Activated naive CD4-positive, alpha-beta T cell treated with anti-CD3 and anti-CD28 coated beads, Interleukin-2, amount 50 U/mL, for 72 hours (primary cell): ENCODE measurements at places on chromosomes 11 and 22.

- DNase-seq: no peak
These were observed 33.3 kb downstream of the ELF5 start for GRCh38 chr11:34480314-34480713.

GRCh38 chr11:88332851-88333250 is 4.7 kb downstream of the CTSC start:
- DNase-seq: no peak

- no peak for DNase-seq
These were observed 48.0 kb downstream of the FAT3 start for GRCh38 chr11:92272651-92273050.

DNA sequence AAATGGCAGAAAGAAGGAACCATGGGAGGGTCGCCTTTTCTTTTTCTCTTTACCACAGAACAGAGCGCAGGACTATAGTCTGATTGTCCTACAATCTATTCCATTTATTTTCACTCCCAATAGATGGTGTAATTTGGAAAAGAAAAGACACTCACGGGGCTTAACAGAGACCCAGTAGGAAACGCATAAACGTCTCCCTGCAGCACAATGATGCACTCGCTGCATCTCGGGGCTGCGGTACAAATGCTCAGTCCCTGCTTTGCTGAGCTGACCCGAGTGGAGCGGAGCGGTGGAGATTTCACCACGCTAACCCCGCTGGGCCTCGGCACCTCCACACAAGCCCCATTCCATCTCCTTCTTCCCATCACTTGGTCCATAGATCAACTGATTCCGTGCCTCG is 1.5 kb downstream of the FEZ1 start:
- no peak for DNase-seq

DNA sequence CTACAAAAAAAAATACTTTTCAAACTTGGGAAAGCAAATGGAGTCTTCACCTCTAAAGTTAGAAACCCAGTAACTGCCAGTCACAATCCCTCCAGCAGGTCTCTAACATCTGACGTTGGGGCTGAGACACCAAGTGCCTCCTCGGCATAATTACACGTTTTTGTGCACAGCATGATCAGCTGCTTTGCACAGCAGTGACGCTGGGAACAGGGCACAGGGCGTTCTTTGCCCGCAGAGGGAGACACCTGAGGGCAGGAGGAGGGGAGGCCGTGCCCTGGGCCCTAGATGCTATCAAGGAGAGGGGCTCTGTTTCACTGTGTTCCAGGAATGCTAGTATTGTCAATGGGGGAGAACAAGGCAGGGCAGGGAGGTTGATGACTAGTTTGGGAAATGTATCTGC is 120.1 kb downstream of the PARVA start:
- no peak for DNase-seq

GRCh38 chr22:42661985-42662831 is 13.0 kb upstream of the CYB5R3 start:
- peak; percentile 91 for DNase-seq

GRCh38 chr11:57424792-57425564 is 1.9 kb downstream of the SLC43A3 start:
- DNase-seq: peak; percentile 95

- no peak for DNase-seq
These were observed 181.1 kb upstream of the NECTIN1 start for GRCh38 chr11:119910051-119910450.

DNA sequence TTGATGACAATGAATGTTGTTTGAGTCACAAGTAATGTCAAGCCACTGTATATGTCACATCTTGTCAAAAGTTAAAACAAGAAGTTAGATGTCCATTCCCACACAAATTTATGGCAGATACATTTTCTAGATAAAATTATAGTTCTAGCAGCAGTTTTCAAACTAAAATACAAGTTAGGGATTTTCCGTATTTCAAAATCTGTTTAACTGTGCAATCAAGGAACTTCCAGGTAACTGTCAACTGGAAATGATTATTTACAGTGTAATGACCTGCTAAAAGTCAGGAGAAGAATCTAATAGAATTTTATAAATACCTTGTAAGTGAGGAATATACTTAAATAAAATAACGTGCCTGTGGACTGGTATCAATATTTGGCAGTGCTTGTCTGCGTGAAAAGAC is 111.5 kb downstream of the PDE3B start:
- DNase-seq: no peak

- DNase-seq: no peak
These were observed 12.3 kb downstream of the TCF20 start for GRCh38 chr22:42258126-42258525.

DNA sequence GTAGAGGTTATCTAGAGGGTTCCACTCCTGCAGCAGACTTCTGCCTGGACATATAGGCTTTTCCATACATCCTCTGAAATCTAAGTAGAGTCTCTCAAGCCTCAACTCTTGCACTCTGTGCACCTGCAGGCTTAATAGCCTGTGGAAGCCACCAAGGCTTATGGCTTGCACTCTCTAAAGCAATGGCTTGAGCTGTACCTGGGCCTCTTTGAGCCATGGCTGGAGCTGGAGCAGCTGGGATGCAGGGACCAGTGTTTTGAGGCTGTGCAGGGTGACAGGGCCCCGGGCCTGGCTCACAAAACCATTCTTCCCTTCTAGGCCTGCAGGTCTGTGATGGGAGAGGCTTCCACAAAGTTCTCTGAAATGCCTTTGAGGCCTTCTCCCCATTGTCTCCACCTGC is 2.9 kb upstream of the NXPE4 start:
- DNase-seq: no peak

DNA sequence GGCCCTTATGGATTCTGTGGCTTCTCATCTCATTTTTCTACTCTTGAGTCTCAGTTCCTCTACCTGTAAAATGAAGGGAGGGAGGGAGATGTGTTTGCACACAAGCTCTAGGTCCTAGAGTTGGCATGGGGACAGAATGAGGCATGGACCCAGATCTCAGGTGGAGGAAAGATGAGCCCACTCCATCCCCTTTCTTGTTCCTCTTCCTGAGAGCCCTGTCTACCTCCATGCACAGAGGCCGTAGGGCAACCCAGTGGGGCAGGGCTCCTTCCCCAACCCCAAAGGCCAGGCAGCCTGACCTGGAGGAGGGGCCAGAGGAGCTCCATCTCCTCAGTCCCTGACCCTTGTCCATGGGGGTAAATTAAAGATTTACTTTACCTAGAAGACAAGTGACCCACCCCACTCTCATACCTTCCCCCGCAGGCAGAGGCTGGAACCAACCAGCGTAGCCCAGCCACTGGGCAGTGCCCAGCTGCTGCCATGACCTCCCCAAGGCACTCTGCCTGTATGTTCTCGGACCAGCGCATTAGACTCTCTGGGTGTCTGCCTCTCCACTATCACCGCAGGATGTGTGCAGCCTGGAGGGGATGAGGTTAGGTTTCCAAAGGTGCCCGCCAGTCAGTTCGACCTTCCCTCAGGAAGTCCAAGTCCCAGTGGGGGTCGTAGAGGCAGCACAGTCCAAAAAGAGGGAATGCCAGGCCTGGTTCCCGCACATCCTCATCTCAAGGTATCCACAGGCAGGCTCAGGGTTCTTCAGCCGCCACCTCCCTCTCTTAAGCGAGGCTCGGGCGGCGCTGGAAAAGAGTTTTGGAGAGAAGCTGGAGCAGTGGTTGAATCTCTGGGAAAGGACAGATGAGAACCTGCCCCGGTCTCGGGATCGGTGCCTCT is 3.0 kb downstream of the SMTN start:
- DNase-seq: no peak

DNA sequence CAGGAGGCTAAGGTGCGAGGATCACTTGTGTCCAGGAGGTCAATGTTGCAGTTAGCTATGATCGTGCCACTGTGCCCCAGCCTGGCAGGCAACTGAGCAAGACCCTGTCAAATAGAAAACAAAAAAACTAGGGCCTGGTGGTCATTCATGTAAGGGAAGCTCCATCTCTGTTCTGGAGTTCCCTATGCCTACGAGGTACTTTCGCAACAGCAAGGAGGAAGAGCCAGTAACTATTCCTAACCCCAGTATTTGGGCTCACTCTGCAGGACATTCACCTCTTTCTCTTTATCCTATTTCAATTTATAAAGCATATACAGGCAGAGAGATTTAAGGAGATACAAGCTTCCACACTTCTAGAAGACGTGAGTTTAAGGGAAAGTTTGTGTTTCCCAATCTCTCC is 46.6 kb downstream of the RDX start:
- no peak for DNase-seq

- no peak for DNase-seq
These were observed 811.0 kb downstream of the METTL15 start for GRCh38 chr11:28919194-28919593.

DNA sequence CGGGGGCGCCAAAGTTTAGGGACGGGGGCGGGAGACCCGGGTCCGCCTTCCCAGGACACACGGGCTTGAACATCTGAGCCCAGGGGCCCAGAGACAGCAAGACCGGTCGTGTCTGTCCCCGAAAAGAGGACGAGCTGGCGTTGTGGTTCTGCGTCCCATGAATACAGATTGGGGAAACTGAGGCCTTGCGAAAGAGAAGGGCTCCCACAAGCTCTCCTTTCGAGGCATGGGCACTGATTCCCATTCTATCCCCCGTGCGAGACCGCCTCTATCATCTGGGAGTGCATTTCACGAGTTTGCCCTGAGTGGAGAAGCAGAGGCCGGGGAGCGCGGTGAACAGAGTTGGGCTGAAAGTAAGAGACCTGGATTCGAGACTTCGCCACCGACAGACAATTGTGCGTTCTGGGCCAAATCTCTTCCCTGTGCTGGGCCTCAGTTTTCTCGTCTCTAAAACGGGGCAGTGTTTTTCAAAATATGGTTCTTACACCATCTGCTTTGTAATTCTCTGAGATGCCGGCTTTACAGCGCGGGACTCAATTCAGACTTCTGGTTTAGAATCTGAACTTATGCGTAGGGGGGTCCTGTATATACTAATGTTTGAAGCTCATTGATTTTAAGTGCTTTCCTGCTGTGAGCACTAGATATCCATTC is 471 bp downstream of the RNF185 start:
- peak; percentile 24 for DNase-seq

DNA sequence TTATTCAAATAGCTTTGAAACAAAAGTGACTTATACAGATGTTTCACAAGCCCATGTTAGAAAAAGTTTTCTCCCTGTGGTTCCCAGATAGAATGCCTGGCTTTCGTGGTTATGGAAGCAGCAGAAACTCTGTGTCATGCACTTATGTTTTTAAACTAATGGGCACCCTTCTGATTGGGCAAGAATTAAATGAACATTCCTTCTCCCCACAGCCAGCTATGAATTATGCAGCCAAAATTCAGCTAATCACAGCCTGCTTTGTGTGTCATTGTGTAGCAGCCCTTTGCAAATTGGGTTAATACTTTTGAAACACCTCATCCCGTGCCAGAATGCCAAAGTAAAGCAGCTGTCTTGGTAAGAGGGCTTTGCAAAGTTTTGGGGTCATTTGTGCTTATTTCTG is 46.9 kb downstream of the PANX1 start:
- no peak for DNase-seq

DNA sequence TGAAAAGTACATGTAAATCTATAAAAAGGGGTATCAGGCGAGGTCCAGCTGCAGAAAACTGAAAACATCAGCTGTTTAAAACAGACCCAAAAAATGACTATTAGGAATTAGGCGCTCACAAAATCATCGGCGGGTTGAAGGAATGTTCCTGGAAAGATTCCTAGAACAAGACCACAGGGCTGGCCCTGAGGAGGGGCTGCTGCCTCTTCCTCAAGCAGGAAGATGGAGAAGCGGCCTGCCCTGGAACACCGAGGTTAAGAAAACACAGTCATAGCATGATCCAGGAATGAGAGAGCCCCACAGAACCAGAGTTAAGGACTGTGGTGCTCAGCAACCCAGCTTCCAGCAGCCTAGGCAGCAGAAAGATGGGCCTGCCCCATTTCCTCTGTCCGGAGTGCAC is 78.4 kb downstream of the C11orf91 start:
- no peak for DNase-seq

- DNase-seq: no peak
These were observed 369.3 kb upstream of the SYN3 start for GRCh38 chr22:33427461-33427860.

DNA sequence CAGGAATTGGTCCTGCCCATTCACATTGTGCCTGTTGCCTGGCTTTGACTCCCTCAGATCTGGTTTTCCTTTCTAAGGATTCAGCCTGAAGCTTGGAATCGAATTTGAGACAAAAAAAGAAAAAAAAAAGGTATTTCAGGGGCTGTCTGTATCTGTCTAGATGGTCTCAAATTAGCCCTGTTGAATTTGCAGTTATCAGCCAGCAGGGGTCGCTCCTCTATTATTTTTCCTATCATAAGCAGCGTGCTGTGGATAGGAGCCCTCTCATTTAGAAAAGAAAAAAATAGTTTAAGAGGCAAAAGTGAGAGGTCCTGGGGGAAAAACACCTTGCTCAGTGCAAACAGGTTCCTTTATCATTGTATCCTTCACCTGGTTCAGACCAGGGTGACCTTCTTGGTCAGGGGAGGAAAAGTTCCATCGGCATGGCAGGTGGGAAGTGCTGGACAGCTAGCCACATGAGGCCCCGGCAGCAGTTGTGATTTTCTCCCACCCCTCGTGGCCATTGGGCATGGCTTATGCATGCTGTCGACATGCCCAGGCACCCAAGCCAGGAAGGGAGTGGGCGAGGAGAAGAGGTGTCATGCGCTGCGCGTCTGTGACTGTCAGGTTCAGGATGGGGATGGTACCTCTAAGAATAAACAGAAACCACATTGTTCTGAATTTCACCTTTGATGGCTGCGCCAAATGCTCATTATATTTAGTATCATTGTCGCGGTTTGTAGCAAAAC is 13.1 kb downstream of the OR5AK2 start:
- DNase-seq: no peak

- DNase-seq: no peak
These were observed 628 bp downstream of the LRP4 start for GRCh38 chr11:46917762-46918082.

GRCh38 chr11:7927635-7928034 is 3.4 kb downstream of the OR10A6 start:
- no peak for DNase-seq

GRCh38 chr11:115999437-115999836 is 495.2 kb upstream of the CADM1 start:
- no peak for DNase-seq

DNA sequence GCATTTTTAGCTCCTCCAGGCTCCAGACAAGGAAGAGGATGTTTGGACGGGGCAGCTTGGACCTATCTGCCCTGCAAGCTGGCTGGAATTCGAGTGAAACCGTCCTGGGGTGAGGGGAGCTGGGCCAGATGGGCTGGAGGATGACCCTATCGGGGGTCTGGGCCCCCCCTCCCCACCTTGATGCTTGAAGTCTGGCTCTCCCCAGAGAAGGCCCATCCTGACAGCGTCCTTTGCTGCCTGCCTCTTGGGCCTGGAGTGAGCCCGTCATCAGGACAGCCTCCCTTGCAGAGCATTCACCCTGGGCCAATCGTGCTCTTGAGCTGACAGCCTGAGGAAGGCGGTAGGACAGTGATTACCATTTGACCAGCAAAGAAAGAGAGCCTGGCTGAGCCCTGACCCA is 5.3 kb upstream of the PDGFB start:
- no peak for DNase-seq
